ENCODE measurements at places on chromosomes 1 and 21. TPM values are rescaled to one million over a fixed set of nuclear protein-coding genes. Genes with fewer than 3 reads are reported as not detected.

Gene ANGPTL3
- not detected for total RNA-seq

Gene SH2D1B
- total RNA-seq: not detected

DNA sequence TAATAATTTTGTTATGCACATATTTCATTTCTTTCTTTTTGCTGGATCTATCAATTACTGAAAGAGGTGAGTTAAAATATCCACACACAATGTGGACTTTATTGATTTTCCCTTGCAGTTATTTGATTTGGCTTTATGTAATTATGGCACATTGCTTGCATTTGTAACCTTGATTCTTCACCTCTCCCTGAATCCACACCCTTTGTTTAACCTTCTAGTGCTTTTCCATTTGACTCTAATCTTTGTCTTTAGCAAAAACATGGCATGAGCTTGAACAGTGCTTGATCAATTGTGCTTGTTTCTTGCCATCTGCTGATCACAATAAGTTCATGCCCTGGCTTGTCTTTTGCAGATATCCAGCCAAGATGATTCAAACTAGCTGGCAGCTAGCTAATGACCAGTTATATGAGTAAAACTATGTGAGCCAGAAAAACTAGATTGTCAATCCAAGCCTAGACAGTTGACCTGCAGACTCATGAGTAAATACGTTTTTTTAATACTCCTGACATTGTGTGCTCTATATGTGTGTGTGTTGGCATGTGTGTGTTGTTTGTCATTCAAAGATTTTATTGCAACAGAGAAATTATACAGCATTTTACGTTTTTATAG, 899.2 kb downstream of the NCAM2 start:
- no peak for DNase-seq
- no peaks in the 10 kb centered on the region for H3K27me3 ChIP-seq
- no peaks in the 10 kb centered on the region for H3K4me1 ChIP-seq
- H3K4me3 ChIP-seq: no peak overlapping the region
- no peak overlapping the region for H3K27ac ChIP-seq
- H3K36me3 ChIP-seq: no peaks in the 10 kb centered on the region

DNA sequence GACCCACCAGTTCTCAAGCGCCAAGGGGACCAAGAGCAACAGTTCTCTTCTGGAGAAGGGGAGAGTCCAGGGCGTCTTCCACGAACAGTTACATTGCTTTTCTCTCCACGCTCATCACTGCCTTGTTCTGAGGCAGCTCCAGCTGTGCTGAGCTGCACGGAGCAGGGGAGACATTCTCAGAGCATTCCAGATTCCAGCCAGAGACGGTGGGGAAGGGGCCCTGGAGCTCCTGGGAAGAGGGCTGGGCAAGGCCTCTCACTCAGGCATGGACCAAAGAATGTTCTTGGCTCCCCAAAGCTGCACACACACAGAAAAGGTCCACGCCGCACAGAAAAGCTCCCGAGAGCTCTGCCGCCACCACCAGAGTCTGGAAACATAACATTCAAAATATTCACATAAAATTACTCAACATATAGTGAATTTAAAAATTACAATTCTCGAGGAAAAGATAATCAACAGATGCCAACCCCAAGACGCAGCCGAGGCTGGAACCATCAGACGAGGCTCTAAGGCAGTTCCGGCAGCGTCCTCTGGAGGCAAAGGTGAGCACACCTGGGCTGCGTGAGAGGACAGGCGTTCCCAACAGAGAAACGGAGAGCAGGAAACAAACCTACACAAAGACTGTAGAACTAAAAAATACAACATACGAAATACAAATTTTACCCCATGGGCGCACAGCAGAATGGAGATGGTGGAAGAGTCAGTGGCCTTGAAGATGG, 40.5 kb downstream of the UBE2G2 start:
- no peak overlapping the region for H3K4me3 ChIP-seq
- no peaks in the 10 kb centered on the region for H3K4me1 ChIP-seq
- H3K27me3 ChIP-seq: no peaks in the 10 kb centered on the region
- no peak overlapping the region for H3K27ac ChIP-seq
- no peaks in the 10 kb centered on the region for H3K36me3 ChIP-seq

Gene APCS
- total RNA-seq: not detected

Gene DCST2
- total RNA-seq: not detected

GRCh38 chr1:50705699-50706098, 254.4 kb downstream of the FAF1 start:
- DNase-seq: peak; percentile 43
- no peaks in the 10 kb centered on the region for H3K36me3 ChIP-seq
- no peak overlapping the region for H3K4me3 ChIP-seq
- H3K27me3 ChIP-seq: no peaks in the 10 kb centered on the region

Gene MXRA8
- 11.3 TPM for total RNA-seq

Gene PRKAA2
- total RNA-seq: not detected

DNA sequence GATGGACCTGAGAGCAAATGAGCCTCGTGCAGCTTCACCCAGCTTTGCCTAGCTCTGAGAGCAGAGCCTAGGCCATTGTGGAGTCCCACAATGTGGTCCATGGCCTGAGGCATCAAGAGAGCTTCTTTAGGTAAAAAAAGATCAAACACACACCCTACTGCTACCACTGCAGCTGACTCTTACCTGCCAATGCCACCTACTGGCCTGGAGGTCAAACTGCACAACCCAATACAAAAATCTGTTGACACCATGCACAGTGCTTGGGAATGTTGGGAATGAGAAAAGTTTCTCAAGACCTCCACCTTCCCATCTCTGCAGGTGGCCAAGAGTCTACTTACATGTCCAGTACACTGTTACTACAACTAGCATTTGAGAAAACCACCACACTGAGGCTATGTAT, 60.6 kb downstream of the UCHL5 start:
- H3K4me3 ChIP-seq: no peak overlapping the region
- no peak overlapping the region for H3K27ac ChIP-seq
- H3K27me3 ChIP-seq: no peaks in the 10 kb centered on the region
- peak; percentile 4 for DNase-seq

- no peak overlapping the region for H3K4me3 ChIP-seq
- no peak for DNase-seq
- H3K4me1 ChIP-seq: no peaks in the 10 kb centered on the region
- no peaks in the 10 kb centered on the region for H3K36me3 ChIP-seq
- peaks cover 8% of the 10 kb centered on the region for H3K27me3 ChIP-seq
- H3K27ac ChIP-seq: no peak overlapping the region
Observed at GRCh38 chr1:4709641-4710040, 55.2 kb downstream of the AJAP1 start.
